ENCODE measurements at places on chromosomes 16 and 17.

GRCh38 chr16:81861503-81861902, 82.4 kb downstream of the PLCG2 start:
- DNase-seq: no peak

DNA sequence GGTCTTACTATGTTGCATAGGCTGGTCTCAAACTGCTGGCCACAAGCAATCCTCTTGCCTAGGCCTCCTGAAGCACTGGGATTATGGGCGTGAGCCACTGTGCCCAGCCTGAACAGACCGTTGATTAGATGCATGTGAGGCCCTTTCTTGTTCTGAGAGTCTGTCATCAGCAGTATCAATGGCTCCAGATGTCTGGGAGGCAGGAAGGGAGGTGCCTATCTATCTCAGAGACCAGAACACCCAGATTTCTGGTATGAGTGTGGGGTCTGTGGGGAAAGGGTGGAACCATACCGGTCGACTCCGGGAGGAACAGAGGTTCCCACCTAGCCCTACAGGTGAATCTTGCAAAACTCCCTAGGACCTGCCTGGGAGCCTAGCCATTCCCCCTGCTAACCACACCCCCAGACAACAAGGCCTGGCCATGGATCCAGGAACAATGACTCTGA, 71.7 kb downstream of the PRKCB start:
- DNase-seq: no peak

GRCh38 chr17:21505819-21506815, 130.0 kb downstream of the KCNJ12 start:
- DNase-seq: no peak

DNA sequence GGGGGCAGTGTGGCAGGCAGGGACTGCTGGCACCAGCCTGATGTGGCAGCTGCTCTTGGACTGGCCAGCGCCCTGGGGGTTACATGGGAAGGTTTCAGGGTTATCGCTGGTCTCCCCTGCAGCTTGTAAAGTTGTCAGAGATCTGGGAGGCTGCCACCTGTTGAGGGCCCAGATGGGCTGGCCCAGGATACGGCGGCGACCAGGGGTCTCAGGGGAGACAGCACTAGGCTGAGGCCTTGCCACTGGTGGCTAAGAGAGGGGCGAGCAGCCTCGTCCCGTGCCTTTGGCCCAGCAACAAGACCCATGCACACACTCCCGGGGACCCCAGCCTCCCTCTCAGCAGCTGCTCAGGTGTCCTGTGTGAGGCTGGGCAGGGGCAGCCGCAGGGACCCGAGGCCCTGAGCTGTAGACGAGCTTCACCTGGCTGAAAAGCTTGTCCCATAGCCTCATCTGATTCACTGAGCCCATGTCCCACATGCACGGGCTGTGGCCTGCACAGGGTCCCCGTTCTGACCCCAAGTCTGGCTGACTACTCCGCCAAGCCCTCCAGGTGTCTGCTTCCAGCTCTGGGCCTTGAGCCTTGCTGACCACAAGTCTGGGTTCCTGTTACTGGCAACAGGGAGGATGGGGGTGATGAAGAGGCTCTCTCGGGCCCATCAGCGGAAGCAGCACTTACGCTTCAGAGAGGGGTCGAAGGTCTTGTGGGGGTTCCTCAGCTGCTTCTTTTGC, 6.2 kb downstream of the DUS1L start:
- no peak for DNase-seq

DNA sequence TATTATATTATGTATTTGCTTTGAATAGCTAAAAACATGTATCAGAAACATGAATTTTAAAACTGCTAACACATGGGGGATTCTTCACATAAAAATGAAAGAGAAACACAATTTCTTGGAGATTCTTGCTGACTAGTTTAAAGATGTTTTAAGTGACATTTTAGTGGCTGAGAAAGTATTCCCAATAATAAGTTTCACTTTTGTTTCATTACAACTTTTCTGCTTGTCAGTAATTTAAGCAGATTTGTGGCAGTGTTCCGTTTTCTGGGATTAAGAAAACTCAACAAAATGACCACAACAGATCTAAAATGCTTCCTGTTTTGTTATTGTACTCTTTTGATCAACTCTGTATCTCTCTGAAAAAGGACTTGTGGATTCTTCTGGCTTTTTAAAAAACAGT, 75.9 kb downstream of the NLK start:
- no peak for DNase-seq

- DNase-seq: no peak
Measured at GRCh38 chr17:72575542-72576233, 454.9 kb downstream of the SOX9 start.

DNA sequence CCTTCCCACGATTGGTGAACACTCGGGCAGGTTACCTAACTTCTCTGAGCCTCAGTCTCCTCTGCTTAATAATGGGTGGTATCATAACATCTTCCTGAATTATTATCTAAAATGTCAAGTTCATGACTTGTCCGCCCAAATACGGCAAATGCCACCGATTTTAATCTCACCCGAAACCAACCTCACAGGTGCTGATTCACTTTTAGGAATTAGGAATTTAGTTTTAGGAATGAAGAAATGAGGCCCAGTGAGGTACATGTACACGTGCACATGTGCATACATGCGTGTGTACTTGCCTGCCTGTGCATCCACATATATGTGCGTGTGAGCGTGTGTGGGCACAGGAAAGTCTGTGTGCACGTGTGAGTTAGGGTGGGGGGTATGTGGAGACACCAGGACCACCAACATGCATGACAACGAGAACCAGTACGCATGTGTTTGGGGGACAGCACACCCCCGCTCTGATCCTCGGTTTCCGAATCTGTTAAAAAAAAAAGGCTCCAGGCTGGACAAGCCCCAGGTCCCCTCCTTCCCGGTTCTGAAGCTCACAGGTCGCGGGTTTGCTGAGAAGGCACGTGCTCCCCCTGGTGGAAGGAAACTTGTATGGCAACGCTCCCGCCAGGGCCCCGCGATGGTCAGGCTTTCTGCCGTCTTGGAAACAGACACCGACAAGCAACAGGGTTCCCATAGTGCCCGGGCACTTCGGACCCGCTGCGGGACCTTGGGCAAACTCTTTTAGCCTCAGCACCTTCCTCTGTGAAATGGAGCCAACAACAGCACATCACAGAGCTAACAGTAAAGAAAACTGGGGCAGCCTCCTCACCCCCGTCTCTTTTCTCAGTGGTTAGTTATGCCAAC, 219.2 kb downstream of the RBFOX3 start:
- DNase-seq: no peak

DNA sequence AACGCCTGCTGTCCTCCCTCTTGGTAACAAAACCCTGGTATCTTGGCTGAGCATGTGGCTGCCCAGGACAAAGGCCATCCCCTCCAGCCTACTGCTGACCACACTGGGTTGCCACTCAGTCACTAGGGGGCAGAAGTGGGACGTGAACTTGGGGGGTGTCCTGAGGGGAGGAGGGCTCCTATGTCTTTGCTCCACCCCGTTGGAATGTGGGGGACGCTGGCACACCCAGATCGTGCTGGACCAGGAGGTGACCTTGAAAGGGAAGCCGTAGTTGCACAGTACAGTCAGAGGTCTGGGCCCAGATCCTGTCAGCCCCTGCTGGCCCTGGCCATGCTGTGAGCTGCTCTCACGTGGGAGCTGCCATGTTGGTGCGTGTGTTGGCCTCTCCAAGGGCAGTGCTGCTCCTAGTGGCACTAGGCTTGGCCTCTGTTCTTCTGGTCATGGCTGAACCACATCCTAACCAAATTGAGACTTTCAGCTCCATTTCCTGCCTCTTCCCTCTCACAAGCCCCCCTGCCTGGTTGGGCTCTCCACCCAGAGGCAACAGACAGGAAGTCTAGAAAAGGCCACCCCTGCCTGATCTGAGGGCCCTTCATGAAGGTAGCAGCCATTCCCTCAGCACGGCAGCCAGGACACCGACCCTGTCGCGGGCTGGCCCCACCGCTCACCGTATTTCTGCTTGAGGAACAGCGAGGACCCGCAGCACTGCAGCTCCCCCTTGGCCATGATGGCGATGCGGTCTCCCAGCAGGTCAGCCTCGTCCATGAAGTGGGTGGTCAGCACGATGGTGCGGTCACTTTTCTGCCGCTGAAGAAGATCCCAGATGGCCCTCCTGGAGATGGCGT, 29.0 kb upstream of the RNPS1 start:
- DNase-seq: no peak

- DNase-seq: no peak
Measured at GRCh38 chr16:69619514-69619913, 53.7 kb downstream of the NFAT5 start.

DNA sequence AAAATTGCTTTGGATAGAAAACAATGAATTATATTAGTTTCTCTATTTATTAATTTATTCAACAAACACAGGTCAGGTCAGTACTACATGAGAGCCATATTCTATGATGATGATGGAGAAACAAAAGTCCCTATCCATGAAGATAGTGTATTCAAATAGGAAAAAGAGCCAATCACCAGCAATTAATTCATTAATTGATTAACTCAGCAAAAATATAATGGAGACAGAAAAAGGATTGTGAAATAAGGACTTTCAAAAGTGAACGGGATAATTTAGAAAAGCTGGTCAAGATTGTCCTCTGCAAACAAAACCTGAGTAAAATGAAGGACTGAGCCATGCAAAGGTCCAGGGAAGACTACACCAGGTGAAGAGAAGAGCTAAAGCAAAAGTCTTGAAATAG, 1517.7 kb upstream of the CDH8 start:
- DNase-seq: no peak

DNA sequence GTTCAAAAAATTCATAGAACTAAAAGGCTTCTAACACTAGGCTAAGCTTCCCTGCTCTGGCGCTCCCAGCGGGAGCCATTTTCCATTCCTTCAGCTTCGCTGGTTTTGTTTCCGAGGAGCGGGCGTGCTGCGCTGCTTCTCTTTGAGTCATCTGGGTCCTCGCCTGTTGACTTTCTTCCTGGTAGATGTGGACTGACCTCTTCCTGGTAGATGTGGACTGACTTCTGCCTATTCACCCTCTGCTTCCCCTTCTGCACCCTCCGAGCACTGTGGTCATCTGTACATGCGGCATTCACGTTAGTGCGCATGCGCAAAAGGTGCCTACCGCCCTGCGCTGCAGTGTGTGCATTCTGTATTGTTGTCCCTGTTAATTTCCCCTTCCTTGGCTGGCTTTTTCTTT, 40.8 kb upstream of the SEC14L1 start:
- peak; percentile 41 for DNase-seq

- DNase-seq: peak; percentile 59
Measured at GRCh38 chr16:75495076-75495674, at the start of gene CHST6. CHST6 (minus strand) TSS chr16:75495441; CDS start chr16:75479828, 15,613 bp downstream.

- no peak for DNase-seq
Measured at GRCh38 chr17:72358465-72358864, 237.6 kb downstream of the SOX9 start.

DNA sequence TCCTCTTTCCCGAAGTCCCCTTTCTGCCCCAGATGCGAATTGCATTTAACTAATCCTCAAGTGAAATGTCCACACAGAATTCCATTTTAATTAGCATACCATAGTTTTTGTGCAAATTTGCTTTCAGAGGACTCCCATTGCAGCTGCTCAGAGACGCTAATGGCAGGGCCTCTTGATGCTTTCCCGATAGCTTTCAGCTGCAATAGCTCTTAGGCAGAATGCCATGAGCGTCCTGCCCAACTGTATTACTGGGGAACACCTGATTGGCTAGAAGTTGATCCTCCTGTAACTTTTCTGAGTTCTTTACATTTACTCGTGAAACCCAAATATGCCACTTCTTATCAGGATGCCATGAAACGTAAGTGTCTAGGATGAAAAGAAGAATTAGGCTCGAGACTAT, 203.0 kb downstream of the UTP18 start:
- DNase-seq: no peak

GRCh38 chr17:68489919-68490318, 22.3 kb upstream of the PRKAR1A start:
- no peak for DNase-seq

DNA sequence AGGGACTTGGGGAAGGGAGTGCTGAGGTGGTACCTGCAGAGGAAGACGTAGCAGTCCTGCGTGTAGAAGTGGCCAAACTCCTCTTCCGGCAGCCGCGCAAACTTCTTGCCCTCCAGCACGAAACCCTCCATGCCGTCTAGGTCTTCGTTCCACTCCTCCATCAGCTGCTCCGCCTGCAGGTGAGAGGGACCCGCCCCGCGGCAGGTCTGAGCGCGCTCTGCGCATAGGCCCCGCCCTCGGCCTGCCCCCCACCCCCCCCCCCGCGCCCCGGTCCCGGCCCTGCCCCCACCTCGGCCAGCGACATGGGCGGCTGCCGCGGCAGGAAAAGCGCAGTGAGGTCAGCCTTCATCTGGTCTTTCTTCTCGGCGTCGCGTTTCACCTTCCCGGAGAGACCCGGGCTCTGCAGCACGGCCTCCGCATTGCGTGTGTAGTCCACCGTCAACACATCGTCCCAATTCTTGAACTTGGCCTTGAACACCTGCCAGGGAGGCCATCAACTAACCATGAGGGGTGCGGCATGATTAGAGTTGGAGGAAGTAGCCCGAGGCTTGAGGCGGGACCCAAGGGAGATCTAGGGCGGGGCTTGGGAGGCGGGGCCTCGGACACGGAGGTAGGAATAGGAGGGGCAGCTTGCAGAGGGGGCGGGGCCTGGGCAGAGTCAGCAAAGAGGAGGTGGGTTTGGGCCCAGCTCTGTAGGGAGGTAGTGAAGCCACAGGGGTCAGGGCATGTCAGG, 11.5 kb downstream of the FLII start:
- DNase-seq: no peak

DNA sequence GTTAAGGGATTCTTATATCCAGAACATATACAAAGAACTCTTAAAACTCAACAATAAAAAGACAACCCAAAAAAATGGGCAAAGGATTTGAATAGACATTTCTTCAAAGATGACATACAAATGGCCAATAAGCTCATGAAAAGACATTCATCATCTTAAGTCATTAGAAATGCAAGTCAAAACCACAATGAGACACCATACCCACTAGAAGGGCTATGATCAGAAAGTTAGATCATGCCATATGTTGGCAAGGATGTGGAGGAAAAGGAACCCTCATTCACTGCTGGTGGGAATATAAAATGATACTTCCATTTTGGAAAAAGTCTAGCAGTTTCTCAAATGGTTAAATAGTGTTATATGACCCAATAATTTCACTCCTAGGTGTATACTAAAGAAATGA, 9.4 kb downstream of the PLD6 start:
- DNase-seq: no peak

- DNase-seq: no peak
Measured at GRCh38 chr17:79996291-79996690, 39.4 kb downstream of the TBC1D16 start.

Data from amygdala (tissue), 56 donors.